ENCODE measurements at places on chromosomes 16 and 17.

- DNase-seq = no peak
Measured at GRCh38 chr17:34098699-34099098, 156.4 kb upstream of the CCL2 start.

GRCh38 chr17:32536736-32537643 is 50.2 kb downstream of the CDK5R1 start:
- no peak for DNase-seq

- no peak for DNase-seq
Measured at GRCh38 chr16:89061590-89062380, 31.9 kb upstream of the ACSF3 start.

DNA sequence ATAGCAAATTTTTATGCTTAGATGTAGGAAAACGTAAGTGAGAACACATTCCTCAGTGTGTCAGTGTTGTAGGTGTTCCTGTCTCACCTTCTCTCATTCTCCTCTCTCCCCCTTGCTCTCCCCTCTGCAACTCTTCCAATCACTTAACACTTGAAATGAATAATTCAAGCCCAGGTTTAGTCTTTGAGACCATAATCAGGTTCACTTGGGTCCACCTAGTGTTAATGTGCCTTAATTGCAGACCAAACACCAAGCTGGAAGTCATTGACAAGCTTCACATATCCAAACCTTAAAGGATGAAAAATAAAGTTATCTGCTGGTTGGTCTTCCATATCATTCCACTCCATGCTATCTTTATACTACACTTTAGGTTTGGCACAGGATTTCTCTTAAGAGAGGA is 37.0 kb downstream of the STXBP4 start:
- no peak for DNase-seq

GRCh38 chr17:20121359-20122253 is 112.4 kb downstream of the SPECC1 start:
- peak; percentile 92 for DNase-seq

DNA sequence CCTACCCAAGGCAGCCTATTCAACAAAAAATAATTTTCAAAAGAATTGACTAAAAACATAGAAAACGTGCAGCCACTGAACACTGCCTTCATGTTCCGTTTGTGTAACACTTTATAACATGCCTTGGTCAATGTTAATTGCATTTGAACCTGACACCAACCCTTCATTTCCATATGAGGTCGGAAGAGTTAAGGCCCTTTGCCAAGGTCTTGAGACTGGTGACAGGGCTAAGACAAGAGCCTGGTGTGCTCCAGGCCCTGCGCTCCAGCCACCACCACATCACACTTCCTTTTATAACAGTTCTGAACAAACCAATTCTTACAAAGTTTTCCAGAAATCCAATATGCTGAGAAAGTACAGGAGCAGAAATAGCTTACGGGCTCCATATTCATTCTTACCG is 4.2 kb downstream of the BBS2 start:
- no peak for DNase-seq

GRCh38 chr17:39101091-39101490 is 50.3 kb downstream of the PLXDC1 start:
- no peak for DNase-seq

DNA sequence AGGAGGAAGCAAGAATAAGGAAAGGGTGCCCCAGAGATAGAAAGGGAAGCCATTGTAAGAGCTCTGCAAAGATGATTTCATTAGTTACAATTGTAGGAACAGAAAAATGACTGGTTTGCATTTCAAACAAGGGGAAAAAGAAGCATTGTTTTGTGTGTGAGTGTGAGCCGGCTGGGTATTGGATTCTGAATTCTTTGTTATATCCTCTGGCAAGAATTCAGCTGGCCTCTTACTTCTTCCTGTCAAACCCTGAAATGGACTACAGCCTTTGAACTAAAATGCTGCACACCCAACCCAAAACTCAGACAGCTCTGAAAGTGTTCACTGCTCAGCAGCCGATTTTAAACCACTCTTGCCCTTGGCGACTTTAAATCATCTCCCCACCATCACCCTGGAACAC is 461.3 kb downstream of the PMP22 start:
- DNase-seq = peak; percentile 87

DNA sequence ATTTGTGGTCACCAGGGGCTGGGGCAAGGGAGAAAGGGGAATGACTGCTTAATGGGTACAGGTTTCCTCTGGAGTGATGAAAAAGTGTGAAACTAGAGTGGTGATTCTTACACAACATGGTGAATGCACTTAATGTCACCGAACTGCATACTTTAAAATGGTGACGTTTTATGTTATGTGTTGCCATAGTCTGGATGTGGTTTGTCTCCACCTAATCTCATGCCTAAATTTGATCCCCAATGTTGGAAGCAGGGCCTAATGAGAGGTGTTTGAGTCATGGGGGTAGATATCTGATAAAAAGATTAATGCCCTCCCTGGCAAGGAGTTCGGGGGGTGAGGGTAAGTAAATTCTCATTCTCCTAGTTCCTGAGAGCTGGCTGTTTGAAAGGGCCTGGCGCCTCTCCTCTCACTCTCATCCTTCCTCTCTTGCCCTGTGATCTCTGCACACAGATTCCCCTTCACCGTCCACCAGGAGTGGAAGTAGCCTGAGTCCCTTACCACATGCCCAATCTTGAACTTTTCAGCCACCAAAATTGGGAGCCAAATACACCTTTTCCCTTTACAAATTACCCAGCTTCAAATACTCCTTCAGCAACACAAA is 15.3 kb downstream of the XPO6 start:
- no peak for DNase-seq

GRCh38 chr17:9729735-9730420 is 61.5 kb downstream of the DHRS7C start:
- no peak for DNase-seq

DNA sequence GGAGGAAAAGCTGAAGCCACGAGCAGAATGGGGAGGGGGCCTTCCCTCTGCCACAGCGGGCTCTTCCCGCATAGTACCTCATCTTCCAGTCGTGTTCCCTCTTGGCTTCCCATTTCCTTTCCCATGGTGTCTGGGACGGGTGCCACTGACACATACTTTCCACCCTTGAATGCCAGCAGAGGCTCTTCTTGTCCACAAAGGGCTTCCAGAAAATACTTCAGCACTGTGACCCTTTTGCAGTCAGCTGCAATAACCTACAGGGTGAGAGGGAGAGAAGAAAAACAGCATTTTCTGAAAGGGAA is 30.7 kb downstream of the HIC1 start:
- DNase-seq = no peak

GRCh38 chr17:13265311-13265710 is 247.5 kb upstream of the ELAC2 start:
- DNase-seq = no peak

- no peak for DNase-seq
Measured at GRCh38 chr16:48153774-48154173, 2.0 kb downstream of the ABCC12 start.

DNA sequence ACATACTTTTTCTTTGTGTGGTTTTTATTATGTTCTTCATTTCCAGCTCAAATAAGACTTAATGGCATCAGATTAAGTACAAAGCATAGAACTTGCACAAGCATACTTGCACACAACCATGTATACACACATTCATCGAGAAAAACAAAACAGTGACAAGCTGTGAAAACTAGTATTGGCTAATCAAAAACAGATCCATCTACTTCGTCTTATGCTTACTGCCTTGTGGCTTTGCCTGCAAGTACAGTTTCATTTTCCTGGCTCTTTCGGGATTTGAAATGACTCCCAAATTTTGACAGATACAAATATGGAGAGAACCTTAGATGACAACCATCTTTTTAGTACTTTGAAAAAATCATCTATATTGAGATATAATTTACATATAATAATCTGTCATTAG is 338.3 kb downstream of the BCAS3 start:
- DNase-seq = no peak

- no peak for DNase-seq
Measured at GRCh38 chr17:55332296-55333041, 67.7 kb downstream of the HLF start.

- DNase-seq = no peak
Measured at GRCh38 chr17:6870841-6871240, 39.3 kb upstream of the TEKT1 start.

GRCh38 chr17:79806863-79807720 is 10.2 kb upstream of the CBX8 start:
- no peak for DNase-seq

- peak; percentile 28 for DNase-seq
Measured at GRCh38 chr17:41785859-41786226, 668 bp downstream of the JUP start.

GRCh38 chr17:81171941-81172340 is 5.9 kb upstream of the AATK start:
- no peak for DNase-seq

DNA sequence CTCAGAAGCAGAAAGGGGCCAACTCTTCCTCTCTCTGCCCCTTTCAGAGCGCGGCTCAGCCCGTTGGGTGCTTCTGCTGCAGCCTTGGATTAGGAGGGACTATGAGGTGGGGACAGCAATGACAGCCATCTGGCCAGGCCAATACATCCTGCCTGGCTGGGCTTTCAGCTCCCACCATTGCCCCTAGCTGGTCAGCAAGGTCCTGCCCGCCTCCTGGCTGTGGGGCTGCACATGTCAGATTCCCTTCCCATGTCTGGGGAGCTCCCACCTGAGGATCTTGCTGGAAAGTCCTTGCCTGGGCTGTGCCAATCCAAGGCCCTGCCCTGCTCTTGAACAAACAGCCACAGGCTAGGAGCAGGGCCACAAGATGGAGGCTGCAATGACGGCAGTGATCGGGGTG is 8.3 kb downstream of the TRIM65 start:
- no peak for DNase-seq

DNA sequence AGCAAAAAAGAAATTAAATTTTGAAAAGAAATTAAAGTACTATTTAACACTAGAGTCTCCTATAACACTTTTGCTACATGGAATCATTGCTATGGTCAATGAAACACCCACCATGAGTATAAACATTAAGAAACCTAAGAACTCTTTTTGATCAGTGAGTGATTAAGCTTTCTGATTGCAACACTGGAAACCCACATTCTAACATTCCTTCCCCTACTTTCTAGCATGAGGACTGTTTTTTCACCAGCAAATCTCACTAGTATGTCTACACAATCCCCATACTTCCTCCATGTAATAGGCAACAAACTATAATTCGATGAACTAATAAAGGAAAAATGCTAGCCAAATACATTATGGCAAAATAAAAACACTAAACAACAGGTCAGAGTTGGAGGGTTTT is 54.7 kb downstream of the SKAP1 start:
- DNase-seq = no peak

DNA sequence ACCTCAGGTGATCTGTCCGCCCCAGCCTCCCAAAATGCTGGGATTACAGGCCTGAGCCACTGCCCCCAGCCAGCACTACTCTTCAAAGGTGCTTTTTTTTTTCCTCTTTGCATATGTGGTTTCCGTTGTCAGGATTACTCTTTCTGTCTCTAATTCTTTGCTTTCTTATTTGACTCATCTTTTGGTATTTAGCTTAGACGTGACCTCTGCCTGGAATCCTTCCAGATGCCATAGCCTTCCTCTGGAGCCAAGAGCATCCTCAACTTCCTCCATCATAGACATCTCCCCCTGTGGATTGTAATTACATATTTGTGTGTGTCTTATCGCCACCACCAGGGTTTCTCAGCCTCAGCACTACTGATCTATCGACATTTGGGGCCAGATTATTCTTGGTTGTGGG is 84.4 kb upstream of the XYLT1 start:
- no peak for DNase-seq

DNA sequence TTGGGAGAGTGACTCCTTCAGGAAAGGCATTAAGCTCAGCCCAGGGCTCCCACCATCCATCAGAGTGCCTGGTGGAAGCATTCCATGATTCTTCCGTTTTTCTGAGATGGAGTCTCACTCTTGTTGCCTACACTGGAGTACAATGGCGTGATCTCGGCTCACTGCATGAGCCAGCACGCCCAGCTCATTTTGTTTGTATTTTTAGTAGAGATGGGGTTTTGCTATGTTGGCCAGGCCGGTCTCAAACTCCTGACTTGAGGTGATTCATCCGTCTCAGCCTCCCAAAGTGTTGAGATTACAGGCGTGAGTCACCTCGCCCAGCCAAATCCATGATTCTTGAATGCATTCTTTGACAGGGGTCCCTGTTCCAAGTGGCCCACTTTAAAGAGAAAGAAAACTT is 23.1 kb downstream of the MIS12 start:
- no peak for DNase-seq

DNA sequence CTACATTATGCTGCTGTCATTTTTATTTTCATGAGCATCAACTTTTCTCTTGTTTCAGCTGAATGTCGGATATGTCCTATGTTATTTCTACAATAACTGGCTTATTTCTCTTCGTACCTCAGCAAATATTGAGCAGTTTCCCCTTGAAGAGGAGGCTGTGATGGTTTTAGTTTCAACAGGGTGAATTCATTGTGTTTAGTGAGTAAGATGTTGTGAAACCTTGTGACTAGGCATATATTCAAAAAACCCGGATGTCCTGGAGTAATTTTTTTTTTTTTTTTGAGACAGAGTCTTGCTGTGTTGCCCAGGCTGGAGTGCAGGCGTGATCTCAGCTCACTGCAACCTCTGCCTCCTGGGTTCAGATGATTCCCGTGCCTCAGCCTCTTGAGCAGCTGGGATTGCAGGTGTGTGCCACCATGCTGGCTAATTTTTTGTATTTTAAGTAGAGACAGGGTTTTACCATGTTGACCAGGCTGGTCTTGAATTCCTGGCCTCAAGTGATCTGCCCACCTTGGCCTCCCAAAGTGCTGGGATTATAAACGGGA is 11.1 kb downstream of the CPD start:
- DNase-seq = no peak

All from globus pallidus (tissue), 1 donor.